ENCODE measurements at places on chromosomes 7 and 10.

- no peak for DNase-seq
Observed at GRCh38 chr7:101245147-101245668, 327 bp upstream of the FIS1 start.

GRCh38 chr10:17144757-17145156 is 15.1 kb upstream of the CUBN start:
- DNase-seq: peak; percentile 73

- DNase-seq: peak; percentile 58
Observed at GRCh38 chr7:99791021-99791420, 7.0 kb upstream of the CYP3A4 start.

DNA sequence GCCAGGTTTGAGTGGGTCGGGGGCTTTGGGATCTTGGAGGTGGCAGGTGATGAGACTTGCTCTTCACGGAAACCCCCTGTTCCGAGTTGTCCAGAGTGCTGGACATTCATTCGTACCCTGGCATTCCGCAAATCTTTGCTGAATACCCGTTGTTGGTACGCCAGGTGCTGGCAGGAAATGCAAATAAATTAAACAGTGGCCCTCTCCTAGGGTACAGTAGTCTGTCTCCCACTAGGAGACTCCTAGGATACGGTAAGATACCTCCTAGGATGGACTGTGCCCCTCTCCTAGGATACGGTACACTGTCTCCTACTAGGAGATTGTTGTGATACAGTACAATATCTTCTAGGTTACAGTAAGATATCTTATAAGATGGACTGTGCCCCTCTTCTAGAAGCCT is 544 bp downstream of the SEC23IP start:
- no peak for DNase-seq

DNA sequence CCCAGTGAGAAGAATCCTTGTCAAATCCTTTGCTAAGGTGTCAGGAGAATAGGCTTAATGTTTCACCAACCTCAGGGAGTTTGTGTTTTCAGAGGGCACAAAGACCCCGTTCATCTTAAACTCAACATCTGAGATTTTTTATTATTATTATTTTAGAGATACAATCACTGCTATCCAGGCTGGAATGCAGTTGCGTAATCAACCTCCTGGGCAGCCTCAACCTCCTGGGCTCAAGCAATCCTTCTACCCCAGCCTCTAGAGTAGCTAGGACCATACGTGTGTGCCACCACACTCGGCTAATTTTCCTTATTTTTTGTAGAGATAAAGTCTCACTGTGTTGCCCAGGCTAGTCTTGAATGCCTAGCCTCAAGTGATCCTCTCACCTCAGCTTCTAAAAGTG is 599.2 kb downstream of the KCNMA1 start:
- DNase-seq: peak; percentile 5

Data from epithelial cell of esophagus (primary cell).